ENCODE measurements at places on chromosomes 7 and 10.

- DNase-seq = no peak
Measured at GRCh38 chr7:57867884-57868701, 418.1 kb downstream of the ZNF716 start.

- no peak for DNase-seq
Measured at GRCh38 chr10:24791084-24791726, 67.5 kb upstream of the ARHGAP21 start.

GRCh38 chr10:24097751-24098207 is 111.2 kb upstream of the KIAA1217 start:
- DNase-seq = no peak

GRCh38 chr7:115346685-115347084 is 424.8 kb downstream of the MDFIC start:
- no peak for DNase-seq

DNA sequence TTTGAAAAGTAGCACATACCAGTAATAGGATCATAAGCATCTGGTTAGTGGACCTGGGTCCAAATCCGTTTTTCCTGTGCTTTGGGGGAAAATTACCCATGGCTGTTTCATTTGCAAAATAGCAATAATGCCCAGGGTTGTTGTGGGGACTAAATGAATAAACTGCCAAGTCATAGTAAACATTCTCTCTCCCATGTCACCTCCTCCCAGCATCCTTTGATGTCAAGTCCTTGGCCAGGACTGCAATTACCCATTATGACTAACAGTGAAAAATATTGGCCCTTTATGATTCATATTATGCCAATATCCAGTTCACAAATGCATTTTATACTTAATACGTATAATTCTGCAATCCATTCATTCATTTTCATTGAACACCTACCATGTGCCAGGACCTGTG is 23.0 kb downstream of the TOMM7 start:
- no peak for DNase-seq

GRCh38 chr7:105841866-105842265 is 34.5 kb downstream of the ATXN7L1 start:
- DNase-seq = no peak

GRCh38 chr10:121835376-121835775 is 92.5 kb downstream of the ATE1 start:
- DNase-seq = no peak

DNA sequence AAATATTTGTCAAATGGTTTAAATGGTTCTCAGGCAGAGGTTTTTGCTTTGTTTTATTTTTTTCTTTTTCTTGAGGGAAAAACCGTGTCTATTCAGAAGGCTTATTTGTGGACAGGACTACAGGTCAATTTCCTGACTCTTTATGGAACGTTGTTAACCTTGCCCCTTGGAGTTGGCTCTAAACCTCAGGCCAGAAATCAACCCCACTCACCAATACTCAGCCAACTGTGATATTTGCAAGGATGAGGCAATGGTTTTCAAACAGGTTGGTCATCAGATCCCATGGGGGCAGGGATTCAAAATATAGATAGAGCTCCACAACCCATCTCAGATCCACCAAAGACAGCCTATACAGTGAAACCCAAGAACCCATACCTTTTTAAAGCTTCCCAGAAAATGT is 10.2 kb downstream of the PDLIM1 start:
- no peak for DNase-seq

DNA sequence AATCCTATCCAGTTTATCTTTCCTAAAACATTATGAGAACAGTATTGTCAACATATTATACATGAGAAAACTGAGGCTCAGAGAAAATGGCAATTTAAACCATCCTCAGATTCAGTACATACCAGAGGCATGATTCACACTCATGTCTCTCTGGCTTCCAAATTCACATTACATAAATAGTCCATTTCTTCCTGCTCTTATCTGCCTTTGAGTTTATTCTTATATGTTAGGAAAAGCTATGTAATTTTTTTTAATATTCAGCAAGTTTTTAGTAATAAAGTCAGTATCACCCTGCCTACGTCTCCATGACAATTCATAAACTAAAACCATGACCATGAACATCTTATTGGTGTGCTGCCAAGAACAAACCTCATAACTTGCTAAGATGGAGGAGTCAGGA is 1260.2 kb upstream of the SORCS1 start:
- no peak for DNase-seq

DNA sequence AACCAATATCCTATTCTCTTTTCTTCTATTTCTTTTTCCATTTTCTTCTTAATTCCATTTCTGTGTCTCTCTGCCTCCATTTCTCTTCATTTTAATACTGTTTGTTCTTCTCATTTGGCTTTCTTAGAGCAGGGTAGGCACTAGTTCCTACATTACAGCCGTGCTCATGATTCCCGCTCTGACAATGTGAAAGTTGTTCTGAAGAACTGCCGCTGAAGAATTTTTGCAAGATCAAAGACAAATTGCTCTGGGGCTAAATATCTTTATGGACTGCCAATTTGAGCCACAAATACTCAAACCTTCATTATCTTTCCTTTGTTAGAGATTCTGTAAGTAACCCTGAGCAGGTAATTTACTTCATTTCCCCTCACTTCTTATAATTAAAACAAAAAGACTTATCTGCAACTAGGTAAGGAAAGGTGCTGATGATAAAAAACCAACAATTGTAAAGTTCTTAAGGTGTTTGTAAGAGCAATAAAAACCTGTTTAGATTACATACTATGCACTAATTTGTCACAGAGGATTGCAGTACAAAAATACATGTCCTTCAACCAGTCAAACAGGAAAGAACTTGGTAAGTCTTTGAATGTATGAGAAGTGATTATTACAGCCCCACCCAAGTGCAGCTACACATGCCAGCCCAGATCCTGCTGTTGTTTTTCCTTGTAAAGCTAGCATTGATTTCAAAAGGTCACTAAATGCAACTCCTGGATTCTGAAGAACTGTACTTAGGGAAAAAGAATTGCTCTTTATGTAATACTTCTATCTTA is 127.5 kb downstream of the COL28A1 start:
- DNase-seq = no peak

DNA sequence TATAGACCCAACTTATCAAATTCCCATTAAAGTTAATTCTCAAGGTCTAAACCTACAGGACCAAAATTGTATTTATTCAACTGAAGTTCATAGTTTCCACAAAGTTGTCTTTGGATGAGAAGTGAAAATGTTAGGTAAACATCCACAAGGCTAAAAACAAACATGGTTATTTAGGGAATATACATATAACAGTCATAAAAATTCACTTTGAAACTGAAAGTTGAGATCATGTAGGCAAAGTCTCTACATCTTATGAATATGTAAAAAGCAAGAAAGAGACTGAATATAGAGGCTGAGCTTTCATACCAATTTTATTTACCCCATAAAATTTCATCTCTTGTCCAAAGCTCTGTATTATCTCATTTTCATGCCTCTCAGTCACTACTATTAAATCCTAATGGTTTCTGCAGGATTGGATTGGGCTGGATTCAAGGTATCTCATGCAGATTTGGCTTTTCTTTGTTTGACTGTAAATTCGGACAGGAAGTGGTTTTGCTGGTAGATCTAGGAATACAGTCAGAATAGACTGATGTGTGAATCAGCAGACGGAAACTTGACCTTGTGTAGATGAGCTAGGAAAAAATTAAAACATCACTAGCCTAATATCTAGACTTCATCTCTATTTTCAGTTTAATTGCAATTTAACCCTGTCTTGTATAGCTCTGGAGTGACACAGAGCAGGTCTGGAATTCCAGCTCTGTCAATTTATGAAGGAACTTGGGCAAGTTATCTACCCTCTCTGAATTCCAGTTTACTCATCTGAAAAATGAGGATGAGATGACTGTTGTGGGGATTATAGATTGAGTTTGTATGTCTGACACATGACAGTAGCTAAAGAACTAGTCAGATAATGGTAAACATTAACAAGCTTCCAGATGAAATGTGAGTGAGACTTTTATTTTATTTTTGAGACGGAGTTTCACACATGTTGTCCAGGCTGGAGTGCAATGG is 27.3 kb upstream of the SKAP2 start:
- DNase-seq = no peak

DNA sequence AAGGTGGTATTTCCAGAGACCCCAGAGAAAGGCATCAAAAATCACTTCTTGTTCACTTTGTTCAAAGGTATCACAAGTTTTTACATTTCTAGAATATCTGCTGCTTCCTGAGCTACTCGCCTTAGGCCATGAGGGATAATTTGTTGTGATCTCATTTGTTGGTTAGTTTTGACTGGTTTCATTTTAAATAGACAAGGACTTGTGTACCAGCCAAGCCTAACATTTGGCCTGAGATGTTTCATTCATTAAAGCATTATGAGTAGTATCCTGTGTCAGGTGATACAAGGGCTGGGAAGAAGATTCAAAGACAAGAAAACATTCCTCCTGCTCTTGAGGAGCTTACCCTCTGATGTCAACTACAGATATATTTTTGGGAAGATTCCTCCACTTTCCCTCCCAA is 170.3 kb upstream of the FAM171A1 start:
- no peak for DNase-seq

GRCh38 chr7:149620961-149621360 is 123.4 kb upstream of the ZNF746 start:
- peak; percentile 70 for DNase-seq

DNA sequence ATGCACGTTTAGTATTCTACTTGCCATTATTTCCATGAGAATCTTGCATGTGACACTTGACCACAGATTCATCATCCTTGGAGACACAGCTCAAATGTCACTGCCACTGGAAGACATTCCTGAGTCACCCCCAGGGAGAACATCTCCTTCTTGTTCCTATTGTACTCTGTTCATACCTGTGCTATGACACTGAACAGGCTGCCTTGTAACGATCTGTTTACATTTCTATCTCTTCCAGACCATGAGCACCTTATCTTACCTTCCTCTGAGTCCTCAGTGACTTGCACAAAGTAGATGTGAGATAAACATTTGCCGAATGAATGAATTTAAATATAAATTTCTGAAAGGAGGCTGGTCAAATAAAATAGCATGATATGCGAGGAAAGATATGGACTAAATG is 331.9 kb upstream of the LRRN3 start:
- no peak for DNase-seq

DNA sequence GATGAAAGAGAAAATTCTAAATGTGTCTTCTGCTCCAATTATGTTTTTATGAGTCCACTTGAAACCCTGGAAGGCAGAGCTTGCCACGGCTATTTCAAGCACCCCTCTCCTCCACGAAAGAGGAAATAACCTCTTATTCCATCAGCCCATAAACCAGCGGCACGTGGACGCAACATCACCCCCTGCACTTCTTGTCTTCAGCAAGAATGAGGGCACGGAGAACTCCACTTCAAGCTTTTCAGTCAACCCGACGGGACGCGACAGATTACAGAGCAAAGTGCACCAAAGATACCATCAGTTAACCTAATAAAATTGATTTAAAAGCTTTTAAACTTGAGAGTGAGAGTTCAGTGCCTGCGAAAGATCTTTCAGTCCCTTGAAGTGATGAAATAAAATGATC is 406.3 kb downstream of the GALNT17 start:
- DNase-seq = no peak

DNA sequence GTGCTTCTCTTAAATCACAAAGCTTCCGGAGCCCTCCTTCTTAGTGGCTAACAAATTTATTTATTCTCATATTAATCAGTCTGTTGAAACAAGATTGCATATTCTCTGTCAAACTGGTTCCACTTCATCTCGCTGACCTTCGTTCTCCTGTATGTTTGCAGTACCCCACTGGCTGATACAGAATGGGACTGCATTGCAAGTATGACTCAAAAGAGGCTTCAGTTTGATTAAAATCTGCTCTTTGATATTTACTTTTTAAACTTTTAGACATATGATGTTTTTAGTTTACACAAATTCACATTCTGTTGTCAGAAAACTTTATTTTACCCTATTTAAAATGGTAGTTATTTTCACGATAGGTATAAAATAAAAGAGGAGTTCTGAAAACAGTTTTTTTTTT is 14.3 kb upstream of the ARHGAP12 start:
- no peak for DNase-seq

GRCh38 chr7:2862831-2863361 is 18.8 kb upstream of the GNA12 start:
- DNase-seq = no peak

GRCh38 chr10:122264436-122264835 is 6.7 kb upstream of the BTBD16 start:
- DNase-seq = no peak

DNA sequence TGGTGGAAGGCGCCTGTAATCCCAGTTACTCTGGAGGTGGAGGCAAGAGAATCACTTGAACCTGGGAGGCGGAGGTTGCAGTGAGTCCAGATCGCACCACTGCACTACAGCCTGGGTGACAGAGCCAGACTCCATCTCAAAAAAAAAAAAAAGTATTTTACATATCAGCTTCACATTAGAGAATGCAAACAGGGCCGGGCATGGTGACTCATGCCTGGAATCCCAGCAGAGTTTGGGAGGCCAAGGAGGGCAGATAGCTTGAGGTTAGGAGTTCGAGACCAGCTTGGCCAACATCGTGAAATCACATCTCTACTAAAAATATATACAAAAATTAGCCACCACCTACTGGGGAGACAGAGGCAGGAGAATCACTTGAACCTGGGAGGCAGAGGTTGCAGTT is 31.6 kb downstream of the USP54 start:
- DNase-seq = no peak

- DNase-seq = no peak
Measured at GRCh38 chr7:135825406-135825805, 76.8 kb upstream of the FAM180A start.

DNA sequence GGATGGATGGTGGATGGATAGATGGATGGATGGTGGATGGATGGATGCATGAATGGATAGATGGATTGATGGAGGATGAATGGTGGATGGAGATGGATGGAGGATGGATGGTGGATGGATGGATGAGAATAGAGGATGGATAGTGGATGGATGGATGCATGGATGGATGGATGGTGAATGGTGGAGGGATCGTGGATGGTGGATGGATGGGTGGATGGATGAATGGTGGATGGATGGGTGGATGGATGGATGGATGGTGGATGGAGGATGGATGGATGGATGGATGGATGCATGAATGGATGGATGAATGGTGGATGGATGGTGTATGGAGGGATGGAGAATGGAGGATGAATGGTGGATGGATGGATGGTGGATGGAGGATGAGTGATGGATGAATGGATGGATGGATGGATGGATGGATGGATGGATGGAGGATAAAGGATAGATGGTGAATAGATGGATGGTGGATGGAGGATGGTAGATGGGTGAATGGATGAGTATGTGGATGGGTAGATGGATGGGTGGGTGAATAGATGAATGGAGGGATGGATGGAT is 76.3 kb downstream of the PDGFA start:
- DNase-seq = no peak

DNA sequence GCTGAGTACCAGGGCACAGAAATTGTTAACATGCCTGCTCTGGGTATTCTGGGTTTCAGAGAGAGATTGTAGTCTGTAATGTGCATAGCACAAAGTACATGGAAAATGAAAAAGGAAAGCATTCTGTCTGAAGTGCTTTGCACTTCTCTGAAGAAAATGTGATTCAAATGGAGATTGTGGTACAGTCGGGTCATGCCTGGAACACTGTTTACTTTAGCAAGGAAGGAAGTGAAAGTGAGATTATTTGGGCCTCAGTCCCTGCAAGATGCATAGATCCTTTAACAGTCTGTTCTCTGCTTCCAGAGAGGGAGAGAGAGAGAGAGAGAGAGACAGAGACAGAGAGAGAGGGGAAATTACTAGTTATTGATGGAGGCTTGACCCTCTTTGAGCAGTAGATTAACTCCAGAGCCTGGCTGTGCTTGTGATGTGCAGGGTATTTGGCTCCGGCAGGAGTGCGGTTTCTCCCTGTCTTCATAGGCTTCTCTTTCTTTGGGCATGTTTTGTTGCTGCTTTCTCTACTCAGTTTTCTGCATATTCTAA is 5.4 kb downstream of the VWC2 start:
- DNase-seq = no peak

All from stimulated activated CD8-positive, alpha-beta memory T cell treated with anti-CD3 and anti-CD28 coated beads, Interleukin-15, amount 100 ng/mL, for 48 hours (primary cell).